Activated T-helper 1 cell treated with anti-CD3 and anti-CD28 coated beads, Interleukin-2, amount 50 U/mL, for 16 hours (primary cell): ENCODE measurements at places on chromosomes 12 and 14.

DNA sequence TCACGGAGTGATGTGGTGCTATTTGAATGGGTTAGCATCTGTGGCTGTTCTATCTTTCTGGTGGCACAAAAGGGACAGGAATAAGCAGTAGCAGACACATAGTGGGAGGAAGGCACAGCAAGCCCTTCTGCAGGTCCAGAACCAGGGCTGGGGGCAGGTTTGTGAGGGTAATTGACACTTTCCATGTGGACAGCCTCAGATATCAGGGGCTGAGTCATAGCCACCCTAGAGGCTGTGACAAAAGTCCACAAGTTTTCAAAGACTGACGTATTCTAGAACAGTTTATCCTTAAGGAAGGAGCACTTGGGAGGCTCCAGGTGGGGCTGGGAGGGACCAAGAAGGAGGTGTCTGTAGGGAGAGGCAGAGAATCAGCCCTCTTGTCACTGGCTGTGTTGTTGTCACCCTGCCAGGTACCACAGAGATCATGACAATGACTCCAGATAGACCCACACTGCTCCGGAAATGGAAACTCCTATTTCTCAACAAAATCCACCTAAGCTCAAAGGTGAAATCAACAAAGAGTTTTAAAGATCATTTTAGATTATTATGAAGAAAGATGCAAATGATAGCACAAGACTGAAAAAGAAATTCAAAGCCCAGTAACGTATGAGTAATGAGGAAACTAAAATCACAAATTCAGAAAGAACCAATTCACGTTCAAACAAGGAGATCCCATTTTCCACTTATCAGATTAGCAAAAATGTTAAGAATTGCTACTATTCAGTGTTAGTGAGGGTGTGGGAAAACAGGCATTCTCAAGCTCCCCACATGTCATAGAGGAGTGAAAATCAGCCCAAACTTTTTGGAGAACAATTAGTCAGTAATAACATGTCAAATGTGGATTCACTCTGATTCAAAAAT is 48.3 kb downstream of the NFKBIA start:
- DNase-seq, result no peak

DNA sequence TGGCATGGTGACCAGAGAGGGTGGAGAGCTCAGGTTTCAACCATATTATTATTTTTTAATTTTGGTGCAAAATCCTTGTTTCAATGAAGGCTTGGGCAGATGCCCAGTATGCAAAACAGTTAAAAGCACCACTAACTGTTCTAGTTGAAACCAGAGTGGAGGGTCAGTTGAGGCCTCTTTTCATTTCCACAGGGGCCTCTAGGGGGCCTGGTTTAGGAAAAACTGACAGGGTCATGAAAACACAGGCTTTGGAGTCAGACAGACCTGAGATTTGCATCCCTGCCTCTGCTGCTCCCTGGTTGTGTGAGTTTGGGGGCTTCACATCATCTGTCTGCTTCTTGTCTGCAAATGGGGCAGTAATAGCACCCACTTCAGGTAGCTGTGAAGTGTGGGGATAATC is 3.3 kb upstream of the RPH3A start:
- DNase-seq, result no peak

DNA sequence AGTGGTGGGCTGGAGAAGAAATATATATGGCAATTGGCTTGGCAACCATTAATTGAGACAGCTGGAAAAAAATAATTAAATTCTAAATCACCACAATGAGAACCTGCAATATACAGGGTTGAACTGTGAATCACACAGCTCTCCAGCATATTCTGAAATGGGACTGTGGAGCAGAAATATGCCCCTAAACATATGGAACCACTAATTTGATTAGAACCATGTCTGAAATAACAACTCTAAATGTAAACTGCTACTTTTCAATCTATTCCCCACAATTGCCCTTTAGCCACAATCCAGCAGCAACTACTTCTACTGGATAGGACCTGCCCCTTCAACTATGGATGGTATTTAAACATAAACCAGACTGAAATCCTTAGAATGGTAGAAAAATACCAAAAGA is 330.4 kb downstream of the TRHDE start:
- no peak for DNase-seq

- peak; percentile 54 for DNase-seq
Measured at GRCh38 chr12:53287741-53288216, 7.6 kb upstream of the PFDN5 start.

DNA sequence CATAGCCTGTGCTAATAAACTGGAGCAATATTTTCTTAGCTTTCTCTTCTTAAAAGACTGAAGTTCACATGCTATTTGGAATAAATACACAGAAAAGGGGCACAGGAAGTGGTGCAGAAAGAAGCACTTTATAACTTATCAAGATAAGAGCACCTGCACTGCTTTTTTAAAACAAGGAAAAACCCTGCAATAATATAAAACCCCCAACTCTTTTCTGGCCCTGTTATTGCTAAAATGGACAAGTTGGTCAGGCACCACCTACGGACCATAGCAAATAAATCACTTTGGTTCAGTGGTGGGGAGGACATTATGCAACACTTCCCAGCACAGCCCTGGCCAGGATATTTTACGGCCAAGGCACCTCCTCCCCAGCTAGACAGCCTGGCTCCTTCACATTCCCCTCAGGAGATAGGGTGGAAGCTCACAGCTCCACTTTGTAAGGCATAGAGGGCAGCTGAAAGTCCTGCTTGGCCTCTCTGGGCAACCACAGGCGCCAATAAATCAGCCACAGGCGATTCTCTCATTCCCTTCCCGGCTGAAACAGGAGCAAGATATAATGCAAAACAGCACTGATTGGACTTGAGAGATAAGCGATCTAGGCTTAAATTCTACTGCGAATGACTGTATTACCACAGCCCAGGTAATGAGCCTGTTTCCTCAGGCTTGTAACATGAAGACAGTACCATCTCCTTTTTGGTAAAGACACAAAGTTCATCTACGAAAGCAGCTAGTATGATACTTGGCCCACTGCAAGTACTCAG is 2.0 kb downstream of the ZBTB25 start:
- DNase-seq, result no peak
